ENCODE measurements at places on chromosomes 7 and 10.

- DNase-seq: peak; percentile 22
Measured at GRCh38 chr10:102509387-102509786, 5.6 kb downstream of the SUFU start.

DNA sequence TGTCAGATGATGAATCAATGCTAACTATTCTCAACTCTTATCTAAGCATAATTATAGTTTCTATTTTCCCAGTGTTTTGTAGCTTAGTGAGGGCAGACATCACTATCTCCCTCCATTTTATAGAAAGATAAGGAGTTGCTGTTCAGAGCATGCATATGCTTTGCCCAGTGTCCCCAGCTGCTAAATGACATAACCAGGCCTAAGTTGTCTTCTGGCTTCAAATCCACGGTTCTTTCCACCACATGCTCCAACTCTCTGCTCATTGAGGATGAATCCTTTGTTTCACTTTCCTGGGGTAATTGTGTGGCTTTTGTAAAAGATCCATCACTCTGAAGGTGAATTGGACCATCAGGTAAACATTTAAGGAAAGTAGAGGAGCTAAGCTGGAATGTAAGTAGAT, 134.0 kb downstream of the SNX10 start:
- DNase-seq: no peak

- DNase-seq: no peak
Measured at GRCh38 chr7:78620920-78621319, 822.3 kb downstream of the PHTF2 start.

DNA sequence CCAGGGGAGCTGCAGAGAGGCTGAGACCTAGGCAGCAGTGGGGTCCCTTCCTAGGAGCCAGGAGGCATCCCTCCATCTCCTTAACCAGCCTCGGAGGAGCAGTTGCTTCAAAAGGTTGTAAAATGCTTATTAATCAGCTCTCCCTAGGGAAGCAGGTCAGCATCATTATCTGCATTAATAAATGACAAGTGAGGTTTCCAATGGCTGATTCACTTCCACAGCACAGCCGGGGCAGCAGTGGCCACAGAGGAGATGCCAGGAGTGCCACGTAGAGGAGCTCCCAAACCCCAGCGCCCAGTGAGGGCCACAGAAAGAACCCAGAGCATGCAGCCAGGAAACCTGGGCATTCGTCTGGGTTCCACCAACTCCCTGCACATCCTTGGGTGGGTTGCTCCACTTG, 8.2 kb upstream of the NPFFR1 start:
- no peak for DNase-seq

GRCh38 chr10:96988426-96988825, 156.3 kb downstream of the LCOR start:
- DNase-seq: peak; percentile 2
